ENCODE measurements at places on chromosomes 13 and 19.

- DNase-seq, result no peak
Measured at GRCh38 chr19:46603195-46603637, 2.1 kb downstream of the CALM3 start.

GRCh38 chr13:35781036-35782000 is 304.8 kb upstream of the MAB21L1 start:
- DNase-seq, result no peak

DNA sequence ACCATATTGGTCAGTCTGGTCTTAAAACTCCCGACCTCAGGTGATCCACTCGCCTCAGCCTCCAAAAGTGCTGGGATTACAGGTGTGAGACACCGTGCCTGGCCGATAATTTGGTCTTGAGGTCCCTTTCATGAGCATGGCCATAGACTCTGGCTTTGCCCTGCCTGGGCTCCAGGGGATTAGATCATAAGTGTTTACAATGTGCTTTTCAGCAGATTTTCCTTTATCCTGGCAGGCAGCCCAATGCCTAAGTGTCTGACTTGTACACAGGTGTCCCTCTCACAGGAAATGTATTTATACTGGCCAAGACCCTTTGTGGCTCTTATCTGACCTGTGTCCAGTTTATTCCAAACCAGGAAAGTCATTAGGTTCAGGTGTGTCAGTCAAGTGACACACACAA is 15.9 kb downstream of the BCAM start:
- DNase-seq, result peak; percentile 50

DNA sequence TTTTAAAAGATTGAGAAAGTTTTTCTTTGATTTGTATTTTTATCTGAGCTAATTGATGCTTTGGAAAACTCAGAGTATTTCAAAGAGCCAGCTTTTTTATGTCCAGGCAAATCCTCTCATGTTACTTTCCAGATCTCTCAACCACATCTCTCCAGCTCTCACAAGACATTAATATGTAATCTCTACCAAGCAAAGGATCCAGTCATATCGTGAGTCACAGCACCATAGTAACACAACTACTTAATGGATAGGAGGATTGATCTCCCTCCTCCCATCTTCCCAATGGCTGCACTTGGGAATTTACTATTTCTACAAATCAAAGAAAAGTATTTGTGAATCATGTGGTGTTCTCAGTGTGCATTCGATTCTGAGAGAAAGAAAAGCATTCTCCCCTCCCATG is 63.3 kb downstream of the POU4F1 start:
- DNase-seq, result no peak

GRCh38 chr13:84038001-84038400 is 155.7 kb upstream of the SLITRK1 start:
- DNase-seq, result no peak

GRCh38 chr19:2129486-2129885 is 21.9 kb downstream of the AP3D1 start:
- no peak for DNase-seq

DNA sequence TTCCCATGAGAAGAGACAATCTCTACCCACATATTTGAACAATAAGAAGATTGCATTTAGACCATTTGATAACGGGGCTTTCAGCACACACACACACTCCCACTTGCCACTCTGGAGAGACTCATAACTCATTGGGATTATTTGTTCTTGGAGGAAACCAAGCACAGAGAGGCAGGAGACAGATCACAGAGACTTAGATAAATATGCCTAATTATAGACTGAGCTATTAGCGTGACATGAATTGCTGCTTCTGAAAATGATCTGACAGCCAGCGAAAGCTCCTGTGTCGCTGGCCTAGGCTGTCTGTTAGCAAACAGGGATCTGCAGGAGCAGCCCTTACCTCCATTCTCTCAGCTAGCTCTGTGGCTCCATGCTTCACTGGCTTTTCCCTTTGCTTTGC is 111.4 kb downstream of the CCNA1 start:
- no peak for DNase-seq

DNA sequence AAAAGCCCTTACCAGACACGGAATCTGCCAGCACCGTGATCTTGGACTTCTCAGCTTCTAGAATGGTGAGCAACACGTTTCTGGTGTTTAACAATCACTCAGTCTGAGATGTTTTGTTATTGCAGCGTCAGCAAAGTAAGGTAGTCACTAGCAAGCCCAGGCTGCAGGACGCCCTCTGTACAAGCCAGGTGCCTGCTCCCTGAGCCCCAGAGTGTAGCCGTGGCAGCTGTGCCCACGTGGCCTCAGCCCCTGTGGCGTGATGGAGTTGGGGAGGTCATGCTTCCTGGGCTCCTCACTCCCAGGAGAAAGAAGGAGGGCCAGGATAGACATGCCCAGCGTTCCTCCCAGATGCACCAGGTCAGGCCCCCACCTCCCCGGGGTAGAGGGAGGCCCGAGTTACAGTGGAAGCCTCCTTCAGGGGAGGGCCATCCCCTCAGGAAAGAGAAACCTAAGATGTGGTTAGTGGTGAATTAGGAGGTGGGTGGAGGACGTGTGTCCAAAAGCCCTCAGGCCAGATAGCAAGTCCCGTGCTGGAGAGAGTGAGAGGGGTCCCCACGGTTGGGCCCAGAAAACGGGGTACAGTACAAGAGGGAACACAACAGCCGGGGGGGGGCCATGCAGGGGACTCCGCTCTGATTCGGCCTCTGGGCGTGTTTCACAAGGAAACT is 169.6 kb upstream of the SOX1 start:
- DNase-seq, result no peak

DNA sequence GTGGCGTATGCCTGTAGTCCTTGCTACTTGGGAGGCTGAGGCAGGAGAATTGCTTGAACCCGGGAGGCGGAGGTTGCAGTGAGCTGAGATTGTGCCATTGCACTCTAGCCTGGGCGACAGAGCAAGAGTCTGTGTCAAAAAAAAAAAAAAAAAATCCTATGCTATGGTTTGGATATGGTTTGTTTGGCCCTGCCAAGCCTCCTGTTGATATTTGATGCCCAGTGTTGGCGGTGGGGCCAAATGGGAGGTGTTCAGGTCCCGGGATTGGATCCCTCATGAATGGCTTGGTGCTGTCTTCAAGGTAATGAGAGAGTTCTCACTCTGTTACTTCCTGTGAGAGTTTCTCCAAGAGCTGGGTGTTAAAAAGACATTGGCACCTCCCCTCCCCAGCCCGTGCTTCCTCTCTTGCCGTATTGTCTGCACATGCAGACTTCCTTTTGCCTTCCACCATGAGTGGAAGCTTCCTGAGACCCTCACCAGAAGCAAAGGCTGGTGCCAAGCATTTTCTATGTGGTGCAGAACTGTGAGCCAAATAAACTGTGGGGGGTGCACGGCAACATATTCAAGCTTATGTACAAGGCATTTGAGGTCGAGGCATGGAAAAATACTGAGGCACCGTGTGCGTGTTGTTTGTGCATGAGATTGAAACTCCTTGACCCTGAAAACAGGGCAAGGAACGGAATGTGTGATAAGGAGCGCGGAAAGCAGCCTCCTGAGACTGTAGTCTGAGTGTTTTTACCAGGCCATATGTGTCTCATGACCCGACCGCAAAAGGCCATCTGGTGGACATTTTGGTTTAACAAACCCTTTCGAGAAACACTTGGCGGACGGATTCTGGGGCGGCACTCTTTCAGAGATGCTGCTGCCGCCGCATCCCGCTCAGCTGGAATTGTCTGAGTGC is 7.3 kb downstream of the SIGLEC9 start:
- no peak for DNase-seq

GRCh38 chr19:14107581-14108461 is 9.7 kb downstream of the PRKACA start:
- no peak for DNase-seq

GRCh38 chr13:112586334-112586960 is 1.5 kb downstream of the TUBGCP3 start:
- no peak for DNase-seq

DNA sequence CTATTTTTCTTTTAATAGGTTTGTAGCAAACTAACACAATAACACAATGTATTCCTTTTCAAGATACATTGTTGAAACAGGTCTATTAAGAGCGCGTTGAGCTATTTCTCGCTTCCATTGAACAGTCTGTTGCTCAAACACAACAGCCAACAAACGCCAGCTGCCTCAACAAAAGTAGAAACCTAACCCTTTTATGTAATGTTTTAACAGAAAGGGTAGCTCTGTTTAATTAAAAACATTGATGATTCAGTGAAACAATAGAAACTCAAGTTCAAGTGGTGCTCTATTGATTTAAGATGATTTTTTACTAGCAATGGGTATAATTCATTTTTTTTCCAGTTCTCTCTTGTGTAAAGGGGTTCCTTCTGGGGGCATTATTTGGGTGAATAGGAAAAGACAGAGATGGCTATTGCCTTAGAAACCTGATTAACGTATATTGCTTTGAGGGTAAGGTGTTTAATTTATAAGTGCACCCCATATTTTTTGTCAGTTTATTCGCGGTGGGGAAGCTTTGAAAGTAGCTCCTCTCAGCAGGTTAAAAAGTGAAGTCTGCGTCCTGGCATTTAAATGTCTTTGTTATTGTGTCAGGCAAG is 14.9 kb downstream of the ZIC2 start:
- no peak for DNase-seq

DNA sequence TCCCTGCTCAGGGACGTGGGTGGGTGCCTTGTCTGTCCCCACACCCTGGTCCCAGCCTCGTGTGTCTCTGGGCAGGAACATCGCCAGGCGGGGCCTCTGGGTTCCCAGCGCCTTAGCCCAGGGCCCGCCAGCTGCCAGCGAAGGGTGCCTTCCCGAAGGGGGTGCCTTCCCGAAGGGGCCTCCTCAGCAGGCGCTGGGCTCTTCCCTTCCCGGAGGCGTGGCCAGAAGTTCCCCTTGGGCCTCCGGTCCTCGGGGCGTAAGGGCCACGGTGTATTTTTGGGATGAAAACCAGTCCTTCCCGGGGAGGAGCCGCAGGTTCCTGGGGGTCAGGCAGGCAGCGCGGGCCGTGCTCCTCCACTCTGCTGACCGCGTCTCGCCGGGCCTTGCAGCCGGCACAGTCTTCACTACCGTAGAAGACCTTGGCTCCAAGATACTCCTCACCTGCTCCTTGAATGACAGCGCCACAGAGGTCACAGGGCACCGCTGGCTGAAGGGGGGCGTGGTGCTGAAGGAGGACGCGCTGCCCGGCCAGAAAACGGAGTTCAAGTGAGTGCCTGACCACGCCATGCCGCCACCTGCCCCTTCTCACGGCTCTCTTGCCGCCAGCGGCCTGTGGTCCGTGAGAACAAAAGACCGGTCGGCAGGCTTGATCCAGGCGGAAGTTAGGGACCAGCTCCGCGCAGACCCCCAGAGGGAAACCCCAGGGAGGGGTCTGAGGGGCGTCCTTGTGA is 6.9 kb downstream of the BSG start:
- no peak for DNase-seq

DNA sequence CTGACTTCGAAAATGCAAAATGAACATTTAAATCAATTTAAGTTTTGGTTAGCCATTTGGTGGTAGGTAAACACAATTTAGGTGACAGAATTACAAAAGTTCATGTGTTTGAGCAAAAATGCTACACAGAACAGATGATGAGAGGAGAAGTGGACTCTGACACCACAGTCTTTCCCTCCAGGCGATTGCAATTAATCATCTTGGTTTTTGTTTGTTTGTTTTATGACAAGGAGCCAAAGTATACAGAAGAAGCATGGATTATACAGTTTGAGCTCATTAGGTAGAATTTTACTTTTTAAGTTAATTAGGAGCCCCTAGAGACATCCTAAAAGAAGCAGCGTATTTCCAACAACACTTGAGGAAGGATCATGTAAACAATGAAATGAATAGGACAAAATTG is 49.3 kb upstream of the FREM2 start:
- DNase-seq, result no peak

DNA sequence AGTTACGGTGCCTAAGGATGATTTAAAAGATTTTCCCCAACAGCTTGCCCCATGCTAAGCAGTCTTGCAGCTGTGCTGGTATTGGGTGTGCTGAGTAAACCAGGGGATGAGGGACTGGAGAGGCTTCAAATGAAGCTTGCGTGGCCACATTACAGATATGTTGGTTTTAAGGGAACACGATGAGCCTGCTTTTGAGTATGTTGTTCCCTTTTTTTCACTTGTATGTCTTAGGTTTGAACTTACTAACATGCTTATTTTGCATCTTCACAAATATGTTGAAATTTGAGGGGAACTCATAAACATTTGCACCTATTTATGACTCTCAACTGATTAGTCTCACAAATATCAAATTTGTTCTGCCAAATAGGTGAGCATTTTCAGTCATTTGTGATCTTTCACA is 2.0 kb upstream of the IL17D start:
- DNase-seq, result no peak

GRCh38 chr19:5480427-5480836 is 25.2 kb downstream of the ZNRF4 start:
- no peak for DNase-seq

GRCh38 chr13:109273326-109273751 is 513.0 kb downstream of the IRS2 start:
- DNase-seq, result no peak

DNA sequence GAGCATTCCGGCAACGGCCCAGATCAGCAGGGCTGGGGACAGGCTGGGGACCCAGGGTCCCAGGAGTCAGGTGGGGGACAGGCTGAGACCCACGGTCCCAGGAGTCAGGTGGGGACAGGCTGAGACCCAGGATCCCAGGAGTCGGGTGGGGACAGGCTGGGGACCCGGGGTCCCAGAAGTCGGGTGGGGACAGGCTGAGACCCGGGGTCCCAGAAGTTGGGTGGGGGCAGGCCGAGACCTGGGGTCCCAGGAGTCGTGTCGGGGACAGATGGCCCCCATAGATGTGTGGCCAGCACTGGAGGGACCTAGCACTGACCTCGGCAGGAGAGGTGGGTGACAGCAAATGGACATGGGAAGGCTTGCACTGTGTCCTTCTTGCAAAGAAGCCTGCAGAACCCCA is 39.7 kb upstream of the SOX1 start:
- no peak for DNase-seq

DNA sequence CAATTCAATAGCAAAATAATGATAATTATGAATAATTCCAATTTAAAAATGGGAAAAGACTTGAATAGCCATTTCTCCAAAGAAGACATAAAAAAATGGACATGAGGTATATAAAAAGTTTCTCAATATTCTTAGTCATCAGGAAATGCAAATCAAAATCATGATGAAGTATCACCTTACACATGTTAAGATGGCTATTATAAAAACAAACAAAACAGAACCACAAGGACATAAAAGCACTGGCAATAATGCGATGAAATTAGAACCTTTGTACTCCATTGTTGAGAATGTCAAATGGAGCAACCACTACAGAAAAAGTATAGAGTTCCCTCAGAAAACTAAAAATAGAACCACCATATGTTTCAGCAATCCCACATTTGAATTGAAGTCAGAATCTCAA is 1186.1 kb downstream of the SLITRK5 start:
- no peak for DNase-seq

- no peak for DNase-seq
Measured at GRCh38 chr13:64510747-64511146, 2719.4 kb downstream of the PCDH9 start.
